Stimulated activated CD4-positive, alpha-beta T cell treated with anti-CD3 and anti-CD28 coated beads, Interleukin-1b, Interleukin-23, amount 100 ng/mL, for 1 hour (primary cell): ENCODE measurements at places on chromosomes 2 and 18.

- DNase-seq = no peak
Measured at GRCh38 chr2:118750959-118751565, 96.4 kb downstream of the EN1 start.

DNA sequence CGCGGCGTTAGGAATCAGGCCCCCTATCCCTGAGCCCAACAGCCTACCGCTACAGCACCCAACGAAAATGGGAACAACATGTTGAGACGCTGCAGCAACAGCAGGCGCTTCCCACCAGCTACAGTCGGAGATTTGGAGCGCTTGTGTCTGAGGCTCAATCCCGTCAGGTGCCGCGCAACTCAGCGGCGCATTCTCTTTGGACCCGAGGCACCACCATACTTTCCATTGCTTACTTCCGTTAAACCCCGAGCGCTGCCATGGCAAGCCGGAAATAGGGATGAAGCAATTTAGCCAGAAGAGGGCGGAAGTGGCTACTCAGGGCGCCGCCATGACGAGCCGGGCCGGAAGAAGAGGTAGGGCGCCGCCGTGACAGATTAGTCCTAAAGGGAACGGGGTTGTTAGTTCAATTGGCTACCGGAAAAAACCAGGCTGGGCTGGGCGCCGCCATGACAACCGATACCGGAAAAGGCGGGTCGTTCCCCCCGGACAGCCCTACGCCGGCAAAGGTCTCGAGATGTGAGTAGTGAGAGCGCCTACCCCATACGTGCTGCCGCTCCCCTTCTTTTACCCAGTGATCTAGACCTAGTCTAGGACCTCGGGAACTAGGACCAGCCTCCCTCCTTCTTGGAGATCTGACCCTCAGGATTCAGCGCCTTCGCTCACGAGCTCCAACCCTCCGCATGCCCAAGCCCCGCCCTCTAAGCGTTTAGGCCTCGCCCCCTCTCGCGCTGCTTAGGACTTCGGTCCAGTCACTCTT is at the start of gene CHCHD5:
Gene CHCHD5, plus strand, starts transcription at position 476 of the 757 bp plus-strand sequence. Its CDS starts 39 bp downstream, at position 515.
- DNase-seq = peak; percentile 81

- DNase-seq = no peak
Measured at GRCh38 chr2:143471550-143471949, 342.3 kb downstream of the ARHGAP15 start.

DNA sequence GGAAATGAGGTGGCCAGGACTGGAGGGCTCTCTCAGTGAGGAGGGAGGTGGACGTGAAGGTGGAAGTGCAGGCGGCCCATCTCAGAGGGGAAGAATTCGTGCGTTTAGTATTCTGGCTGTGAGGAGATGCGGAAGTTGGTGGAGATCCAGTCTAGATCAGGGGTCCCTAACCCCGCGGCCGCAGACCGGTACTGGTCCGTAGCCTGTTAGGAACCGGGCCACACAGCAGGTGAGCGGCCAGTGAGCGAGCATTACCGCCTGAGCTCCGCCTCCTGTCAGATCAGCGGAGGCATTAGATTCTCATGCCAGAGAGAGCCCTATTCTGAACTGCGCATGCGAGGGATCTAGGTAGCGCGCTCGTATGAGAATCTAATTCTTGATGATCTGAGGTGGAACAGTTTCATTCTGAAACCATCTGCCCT is 1.6 kb upstream of the FHOD3 start:
- no peak for DNase-seq

DNA sequence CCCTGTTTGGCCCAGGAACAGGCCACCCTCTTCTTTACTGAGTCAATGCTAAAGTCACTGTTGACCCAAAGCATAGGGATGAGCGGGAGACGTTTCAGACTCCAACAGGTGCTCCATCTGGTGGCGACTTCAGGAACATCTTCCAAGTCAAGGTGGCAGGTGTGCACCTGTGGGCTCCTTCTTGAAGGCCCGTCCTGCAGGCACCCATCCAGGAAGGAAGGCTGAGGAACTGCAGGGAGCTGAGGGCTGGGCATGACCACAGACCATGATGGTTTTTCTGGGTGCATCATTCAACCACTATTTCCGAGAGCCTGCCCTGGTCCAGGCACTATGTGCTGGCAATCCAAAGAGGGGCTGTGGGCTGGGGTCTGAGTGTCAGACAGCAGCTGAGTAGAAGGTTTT is 142.8 kb downstream of the NDUFA10 start:
- peak; percentile 20 for DNase-seq

DNA sequence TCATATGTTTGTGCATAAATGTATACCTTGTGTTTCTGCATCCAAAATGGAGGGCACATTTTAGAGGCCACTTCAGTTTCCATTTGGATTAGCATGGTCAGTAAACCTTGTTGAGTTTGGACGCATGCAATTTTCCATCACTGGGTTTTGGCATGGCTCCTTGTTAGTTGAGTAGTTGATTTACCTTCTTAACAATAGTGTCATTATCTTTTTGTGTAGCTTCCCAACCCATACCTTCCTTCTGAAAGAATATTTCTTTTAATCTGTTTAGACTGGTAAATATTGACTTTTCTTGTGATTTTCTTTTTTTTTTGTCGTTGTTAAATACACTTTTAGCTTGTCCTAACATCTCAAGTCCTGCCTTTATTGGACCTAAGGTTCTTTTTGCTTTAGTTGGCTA is 15.5 kb downstream of the RPIA start:
- no peak for DNase-seq

DNA sequence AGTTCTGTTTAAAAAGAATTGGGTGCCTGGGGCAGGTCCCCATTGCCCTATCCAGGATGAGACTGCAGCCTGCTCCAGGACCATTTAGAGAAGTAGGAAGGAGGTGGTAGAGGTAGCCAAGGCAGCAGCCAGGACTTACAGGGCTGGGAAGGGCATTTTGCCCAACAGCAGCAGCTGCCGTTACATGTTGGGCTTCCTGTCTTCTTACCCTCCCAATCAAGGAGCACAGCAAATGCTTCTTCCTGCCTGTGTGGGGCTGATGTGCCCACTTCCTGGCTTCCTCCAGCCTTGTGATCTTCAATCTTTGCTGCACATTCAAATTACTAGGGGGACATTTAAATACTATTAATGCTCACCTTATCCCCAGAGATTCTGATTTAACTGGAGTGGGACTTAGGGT is 112.0 kb downstream of the QPCT start:
- DNase-seq = no peak

DNA sequence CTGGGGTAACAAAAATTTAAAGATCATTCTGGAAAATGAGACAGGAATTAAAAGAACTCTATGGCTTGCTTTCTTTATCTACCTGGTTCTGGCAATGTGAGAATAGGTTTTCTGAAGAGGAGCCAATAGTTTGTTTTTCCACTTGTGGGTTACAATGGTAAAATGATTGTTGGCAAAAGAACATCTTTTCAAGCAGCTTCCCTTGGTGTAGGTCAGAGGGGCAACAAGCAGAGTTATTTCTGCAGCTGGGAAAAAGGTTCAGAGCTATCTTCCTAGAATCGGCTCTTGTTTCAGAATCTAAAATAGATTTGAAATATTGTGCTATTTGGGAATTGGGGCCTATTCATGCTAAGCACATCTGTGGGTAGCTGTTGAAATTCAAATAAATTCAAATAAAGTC is 11.5 kb upstream of the TSPYL6 start:
- no peak for DNase-seq

- DNase-seq = no peak
Measured at GRCh38 chr18:5890331-5891183, 4.8 kb downstream of the TMEM200C start.

GRCh38 chr2:73830871-73831401 is 2.2 kb downstream of the STAMBP start:
- no peak for DNase-seq

- no peak for DNase-seq
Measured at GRCh38 chr2:228777855-228778355, 493.2 kb downstream of the PID1 start.

DNA sequence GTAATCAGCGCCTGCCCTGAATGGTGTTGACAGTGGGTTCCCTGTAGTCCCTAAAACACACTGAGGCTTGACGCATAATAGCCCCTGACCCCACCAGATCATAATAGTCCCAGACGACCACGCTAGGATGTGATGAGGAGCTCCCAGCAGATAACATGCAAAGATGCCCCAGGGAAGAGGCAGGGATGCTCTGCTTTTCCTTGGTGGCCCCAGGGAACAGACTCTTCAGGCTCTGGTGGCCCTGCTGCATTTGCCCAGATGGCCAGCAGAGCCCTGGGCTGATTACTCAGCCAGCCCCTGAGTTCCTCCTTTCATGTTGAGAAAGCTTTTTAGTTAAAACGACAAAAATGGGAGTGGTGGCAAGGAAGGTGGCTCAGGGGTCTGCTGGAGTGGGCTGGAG is 5.9 kb upstream of the NCKAP5 start:
- no peak for DNase-seq

DNA sequence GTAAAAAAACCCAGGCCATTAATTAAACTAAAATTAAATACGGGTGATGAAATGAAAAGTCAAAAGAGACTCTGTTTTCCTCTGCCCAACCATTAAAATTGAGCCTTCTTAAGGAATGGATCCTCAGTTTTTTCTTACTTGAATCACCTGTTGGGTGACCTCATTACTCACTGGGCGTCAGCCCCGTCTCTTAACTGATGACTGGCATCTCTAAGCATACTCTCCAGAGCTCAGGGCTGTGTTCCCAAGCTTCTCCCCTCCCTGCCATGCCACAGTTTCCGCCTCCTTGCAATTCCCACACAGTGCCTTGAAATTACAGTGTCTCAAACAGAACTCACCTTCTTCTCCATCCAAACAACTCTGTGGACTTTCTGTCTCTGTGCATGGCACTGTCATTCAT is 421.1 kb upstream of the CELF4 start:
- no peak for DNase-seq

DNA sequence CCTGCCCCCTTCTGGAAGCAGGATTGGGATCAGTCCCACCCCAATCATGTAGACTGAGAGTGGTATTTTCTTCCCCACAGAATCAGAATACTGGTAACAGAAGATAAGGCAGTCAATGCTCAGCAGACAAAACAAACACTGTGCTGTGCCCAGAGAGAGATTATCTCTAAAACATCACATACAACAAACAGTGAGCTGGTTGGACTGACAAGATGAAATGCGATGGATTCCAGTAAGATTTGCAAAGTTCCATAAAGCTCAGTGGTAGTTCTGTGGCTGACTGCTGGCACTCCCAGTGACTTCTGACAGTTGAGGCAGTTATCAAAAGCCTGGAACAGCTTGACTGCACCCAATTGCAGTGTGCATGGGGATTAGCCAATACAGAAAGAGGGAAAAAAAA is 311.5 kb upstream of the MGAT5 start:
- DNase-seq = no peak

- no peak for DNase-seq
Measured at GRCh38 chr2:218964041-218964771, 4.7 kb downstream of the CDK5R2 start.

- no peak for DNase-seq
Measured at GRCh38 chr2:71070294-71071093, 2.0 kb downstream of the NAGK start.

DNA sequence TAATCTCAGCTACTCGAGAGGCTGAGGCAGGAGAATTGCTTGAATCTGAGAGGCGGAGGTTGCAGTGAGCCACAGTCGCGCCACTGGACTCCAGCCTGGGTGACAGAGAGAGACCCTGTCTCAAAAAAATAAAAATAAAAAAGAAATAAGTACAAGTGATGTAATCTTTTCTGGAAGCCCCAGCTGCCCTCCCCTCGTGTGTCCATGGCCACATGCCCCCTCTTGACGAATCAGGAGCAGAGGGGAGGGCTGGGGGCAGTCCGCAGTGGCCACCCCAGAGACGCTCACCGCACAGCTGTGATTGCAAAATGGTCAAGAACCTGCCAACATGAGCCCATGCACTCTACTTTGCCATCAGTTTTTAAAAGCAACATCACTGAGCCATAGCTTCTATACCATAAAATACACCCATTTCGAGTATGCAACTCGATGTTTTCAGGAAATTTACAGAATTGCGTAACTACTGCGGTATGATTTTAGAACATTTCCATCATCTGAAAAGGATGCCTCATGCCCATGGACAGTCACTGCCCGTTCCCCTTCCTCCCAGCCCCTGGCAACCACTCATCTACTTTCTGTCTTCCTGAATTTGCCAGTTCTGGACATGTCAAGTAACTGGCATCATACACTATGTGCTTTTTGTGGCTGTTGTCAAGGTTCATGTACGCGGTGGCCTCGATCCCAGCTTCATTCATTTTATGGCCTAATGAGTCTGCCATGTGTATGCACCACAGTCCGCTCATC is 88.1 kb downstream of the NDUFA10 start:
- DNase-seq = no peak

- no peak for DNase-seq
Measured at GRCh38 chr2:417006-417405, 129.1 kb upstream of the ALKAL2 start.

GRCh38 chr2:105557021-105557920 is 158.4 kb upstream of the FHL2 start:
- DNase-seq = no peak

DNA sequence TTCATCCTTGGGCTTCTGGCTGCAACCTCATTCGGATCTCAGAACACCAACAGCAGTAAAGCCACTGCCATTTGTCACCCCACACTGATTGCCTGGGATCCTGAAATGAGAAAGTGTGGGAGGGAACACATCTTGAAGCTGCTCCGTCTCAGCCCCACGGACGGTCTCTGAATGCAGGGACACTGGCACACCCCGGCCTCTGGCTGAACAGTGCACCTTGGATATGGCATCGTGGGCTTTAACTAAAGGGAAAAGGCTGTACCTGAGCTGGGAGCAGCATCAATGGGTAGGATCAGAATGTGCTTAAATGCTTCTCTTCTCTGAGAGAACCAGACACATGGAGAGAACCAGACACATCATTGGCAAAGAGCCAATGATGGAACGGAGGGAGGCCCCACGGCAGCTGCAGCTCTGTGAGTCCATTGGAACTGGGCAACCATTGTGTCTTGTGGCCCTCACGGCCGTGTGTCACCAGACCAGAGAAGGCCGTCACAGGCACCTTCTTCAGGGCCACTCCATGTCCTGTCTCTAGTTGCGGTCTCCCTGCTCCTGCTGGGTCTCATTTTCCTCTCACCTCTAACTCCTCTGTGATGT is 193.4 kb upstream of the MYT1L start:
- DNase-seq = no peak

- no peak for DNase-seq
Measured at GRCh38 chr2:120809151-120809550, 73.5 kb downstream of the GLI2 start.

DNA sequence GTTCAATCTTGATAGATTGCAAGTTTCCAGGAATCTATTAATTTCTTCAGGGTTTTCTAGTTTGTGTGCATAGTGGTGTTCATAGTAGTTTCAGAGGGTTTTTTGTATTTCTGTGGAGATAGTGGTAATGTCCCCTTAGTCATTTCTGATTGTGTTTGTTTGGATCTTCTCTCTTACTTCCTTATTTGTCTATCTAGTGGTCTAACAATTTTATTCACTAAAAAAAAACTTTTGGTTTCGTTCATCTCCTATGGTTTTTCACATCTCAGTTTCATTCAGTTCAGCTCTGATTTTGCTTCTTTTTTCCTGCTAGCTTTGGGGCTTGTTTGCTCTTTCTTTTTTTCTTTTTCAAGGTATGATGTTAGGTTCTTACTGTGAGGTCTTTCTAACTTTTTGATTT is 94.5 kb downstream of the SNTG2 start:
- no peak for DNase-seq

GRCh38 chr2:41873102-41874031 is 174.5 kb upstream of the PKDCC start:
- no peak for DNase-seq
